NCI-H1105 treated with DMSO at 0.1 percent for 48 hours (cell line): ENCODE measurements at places on chromosomes 4 and X.

DNA sequence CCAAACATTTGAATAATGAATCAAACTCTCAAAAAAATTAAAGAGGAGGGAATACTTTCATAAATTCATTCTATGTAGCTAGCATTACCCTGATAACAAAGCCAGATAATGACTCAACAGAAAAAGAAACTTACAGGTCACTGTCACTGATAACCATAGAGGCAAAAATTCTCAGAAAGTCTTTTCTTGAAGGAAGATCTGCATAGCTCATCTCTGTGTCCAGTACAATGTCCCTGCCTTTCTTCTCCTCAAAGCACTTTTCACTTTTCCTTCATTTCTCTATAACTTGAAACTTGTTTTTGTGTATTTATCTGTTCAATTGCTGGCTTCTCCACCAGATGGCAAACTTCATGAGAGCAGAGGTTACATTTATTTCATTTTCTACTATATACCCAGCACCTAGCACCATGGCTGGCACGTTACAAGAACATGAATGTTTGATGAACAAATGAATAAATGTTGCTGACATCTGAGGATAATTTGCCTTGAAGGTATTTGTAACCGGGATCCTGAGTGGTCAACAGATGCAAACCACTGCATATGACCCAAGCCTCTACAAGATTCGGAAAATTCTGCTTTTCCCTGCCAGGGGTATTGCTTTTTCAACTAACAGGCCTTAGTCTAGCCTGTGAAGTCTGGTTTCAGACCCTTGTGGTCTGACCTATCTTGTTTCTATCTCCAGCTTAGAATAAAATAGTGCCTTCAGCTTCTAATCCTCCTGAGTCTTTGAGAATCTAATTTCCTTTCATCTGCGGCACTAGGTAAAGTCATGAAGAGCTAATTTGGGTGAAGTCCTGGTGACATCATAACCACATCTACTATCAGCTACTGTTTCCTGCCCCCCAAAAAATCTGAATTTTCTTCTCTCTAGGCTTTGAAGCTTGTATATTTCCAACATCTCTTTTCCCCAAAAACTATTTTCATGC, 52.5 kb upstream of the ANTXR2 start:
- DNase-seq, result peak; percentile 5

- no peak for DNase-seq
Measured at GRCh38 chr4:1172971-1173757, 781 bp upstream of the SPON2 start.

GRCh38 chr4:5100986-5101385, 49.7 kb downstream of the STK32B start:
- DNase-seq, result no peak

GRCh38 chr4:140012688-140013486, 141.1 kb downstream of the MAML3 start:
- DNase-seq, result peak; percentile 48

GRCh38 chr4:137861682-137862081, 329.4 kb upstream of the PCDH18 start:
- peak; percentile 11 for DNase-seq

GRCh38 chr4:8897251-8898167, 25.9 kb upstream of the HMX1 start:
- no peak for DNase-seq

- no peak for DNase-seq
Measured at GRCh38 chr4:173509036-173510001, 20.7 kb downstream of the HAND2 start.

GRCh38 chr4:54226404-54227255, 2.5 kb upstream of the PDGFRA start:
- no peak for DNase-seq

DNA sequence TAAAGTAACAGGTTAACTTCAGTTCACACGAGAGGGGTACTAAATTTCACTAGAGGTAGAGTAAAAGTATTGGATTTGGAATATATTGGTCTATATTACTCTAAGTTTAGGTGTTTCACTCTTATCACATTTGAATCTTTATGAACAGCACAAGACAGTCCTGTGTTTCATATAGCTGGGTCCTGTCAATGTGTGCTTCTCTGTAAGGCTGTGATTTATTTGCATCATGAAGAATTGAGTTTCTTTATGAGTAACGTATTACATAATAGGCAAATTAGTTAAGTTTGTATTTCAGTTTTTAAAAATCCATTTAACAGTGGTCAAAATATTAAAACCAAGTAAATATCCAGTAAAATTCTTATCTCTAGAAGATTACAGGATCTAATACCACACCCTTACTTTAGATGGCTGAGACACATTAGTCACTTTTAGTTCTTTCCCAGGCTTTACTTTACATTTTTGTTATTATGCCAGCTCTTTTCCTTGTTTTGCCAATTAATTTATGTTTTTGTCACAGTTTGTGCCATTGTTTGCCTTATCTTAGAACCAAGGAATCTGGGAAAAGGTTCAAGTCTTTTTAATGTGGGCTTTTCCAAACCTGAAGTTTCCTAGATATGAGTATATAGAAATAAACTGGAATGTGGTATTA, 32.1 kb downstream of the NUDT6 start:
- DNase-seq, result no peak

DNA sequence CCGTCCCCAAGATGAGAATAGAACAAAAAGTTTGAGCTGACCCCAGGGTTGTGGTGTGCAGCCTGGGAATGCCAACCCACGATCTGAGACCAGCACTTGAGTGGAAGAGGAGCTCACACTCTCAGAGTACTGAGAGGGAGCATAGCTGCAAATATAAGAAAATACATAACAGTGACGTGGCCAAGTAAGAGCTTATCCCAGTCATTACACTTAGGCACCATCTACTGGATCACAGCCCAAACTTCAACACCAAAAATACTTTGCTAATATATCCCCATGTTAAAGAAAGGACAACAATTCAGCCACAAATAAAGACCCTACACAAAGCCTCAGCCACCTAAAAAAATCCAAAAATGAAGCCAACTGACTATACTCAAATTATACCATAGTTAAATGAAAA, 33.3 kb upstream of the CXCL6 start:
- DNase-seq, result no peak

DNA sequence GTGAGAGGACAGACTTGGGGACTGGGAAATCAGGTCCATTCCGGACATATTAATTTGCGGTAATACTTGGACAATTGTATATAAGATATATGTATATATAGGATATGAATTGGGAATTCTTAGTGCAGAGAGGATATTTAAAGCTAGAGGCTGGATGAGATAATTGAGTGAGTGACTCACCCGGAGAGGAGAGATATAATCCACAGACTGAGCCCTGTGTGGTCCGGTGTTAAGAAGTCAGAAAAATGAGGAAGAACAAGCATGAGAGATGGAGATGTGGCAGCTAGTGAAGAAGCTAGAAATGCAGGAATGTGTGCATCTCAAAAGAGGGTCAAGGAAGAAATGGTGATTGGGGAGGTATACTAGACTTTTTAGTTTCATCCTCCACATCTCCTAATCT, 336.2 kb downstream of the SLC7A11 start:
- no peak for DNase-seq

- DNase-seq, result no peak
Measured at GRCh38 chr4:150072471-150072870, 5.8 kb upstream of the DCLK2 start.

DNA sequence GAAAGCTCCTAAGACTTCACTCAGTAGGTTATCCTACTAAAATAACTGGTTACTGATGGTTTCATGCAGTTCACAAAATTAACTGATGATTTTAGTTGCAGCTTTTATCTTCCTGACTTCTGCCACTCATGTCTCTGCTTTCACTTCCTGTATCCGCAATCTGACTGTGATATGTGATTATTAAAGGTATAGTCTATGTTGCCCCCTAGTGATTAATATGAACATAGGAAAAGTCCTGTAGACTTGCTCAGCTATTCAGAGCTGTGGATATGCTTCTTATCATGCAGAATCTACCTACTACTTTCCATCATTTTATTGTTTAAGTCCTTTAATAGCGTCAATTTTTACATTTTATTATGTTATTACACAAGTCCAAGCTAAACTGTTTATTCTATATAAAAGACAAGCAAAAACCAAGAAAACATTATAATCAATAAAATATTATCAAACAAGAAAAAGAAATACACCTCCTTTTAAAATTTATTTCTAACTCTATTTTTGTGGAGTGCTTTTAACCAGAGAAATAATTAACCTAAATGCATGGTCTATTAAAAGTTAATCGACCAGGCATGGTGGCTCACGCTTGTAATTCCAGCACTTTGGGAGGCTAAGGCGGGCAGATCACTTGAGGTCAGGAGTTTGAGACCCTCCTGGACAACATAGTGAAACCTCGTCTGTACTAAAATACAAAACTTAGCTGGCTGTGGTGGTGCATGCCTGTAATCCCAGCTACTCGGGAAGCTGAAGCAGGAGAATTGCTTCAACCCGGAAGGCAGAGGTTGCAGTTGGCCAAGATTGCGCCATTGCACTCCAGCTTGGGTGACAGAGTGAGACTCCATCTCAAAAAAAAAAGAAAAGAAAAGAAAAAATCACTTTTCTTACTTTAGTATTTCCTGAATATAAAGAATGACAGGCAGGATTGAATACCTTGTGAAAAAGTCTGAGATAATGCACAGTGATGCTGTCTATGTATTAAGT, 40.4 kb upstream of the TLR2 start:
- peak; percentile 56 for DNase-seq

GRCh38 chrX:80237072-80237471, 183.2 kb upstream of the TENT5D start:
- no peak for DNase-seq

GRCh38 chr4:77579406-77580076, 26.1 kb upstream of the CXCL13 start:
- peak; percentile 37 for DNase-seq

DNA sequence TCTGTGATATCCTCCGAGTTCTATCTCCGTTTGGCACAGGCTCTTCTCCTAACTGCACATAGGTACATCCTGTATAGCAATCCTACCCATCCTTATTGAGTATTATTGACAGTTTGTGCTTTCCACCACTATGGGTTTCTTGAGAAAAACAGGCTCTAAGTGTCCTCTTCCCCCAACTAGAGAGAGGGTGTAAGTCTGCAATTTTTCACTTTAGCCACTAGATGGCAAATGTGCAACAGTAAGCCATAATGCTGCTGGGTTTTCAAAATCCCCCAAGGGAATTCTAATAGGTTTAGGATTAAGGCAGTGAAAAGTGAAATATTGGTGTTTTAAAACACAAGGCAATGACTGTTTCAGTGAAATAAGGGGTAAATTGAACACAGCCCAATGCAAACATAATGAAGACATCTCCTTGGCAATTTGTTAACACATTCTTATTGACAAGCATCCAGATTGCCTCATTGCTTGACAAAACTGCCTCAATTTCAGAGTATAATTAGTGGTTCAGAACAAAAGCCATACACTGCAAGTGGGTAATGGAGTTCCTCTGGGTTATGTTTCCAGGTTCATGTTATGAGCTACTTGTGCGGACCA, 239.0 kb upstream of the HTR2C start:
- DNase-seq, result peak; percentile 59

DNA sequence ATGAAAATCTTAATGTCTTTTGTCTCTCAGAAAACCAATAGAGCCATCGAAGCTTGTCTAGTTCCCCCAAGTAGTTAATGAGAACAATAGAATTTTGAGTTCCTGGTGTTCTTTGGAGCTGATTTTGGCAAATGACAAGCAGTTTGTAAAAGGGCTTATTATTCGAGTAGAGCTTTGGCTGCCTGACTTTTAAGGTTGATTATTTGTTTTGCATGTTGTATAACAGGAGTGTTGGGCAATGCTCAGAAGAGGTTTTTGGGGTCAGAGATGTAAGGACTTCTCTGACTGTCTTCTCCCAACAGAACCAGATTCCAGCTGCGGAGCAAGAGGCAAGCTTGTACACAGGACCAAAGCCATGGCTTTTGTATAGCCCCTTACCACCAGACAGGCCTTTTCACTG, 30.0 kb downstream of the ZCCHC12 start:
- no peak for DNase-seq

DNA sequence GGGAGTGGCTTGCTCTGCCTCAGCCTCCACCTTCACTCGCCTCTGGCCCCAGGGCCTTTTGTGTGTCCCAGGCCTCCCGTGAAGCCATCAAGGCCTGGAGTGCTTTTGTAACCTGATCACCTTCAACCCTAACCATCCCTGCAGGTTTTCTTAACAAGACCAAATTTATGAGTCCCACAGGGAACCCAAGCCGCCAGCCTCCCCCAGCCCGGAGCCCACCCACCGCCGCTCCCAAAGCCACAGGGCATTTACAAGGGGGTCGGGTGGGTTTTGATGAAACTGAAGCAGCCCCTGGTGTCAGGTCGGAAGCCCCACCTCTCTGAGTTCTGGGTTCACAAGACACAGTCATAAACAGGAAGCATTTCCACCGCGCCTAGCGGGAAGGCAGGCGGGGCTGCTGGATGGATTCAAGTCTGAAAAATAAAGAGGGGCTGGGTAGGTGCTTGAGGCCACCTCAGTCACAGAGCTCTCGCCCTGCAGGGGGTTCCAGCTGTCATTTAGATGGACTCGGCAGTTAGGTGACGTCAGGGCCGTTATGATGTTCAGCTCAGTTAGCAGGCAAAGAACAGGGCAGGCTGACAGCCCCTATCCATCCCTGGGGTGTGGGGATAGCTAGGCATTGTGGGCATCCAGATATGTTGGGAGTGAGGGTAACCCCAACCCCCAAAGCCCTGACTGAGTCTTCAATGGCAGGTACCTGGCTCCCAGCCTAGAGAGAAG, 128.5 kb downstream of the BCOR start:
- DNase-seq, result peak; percentile 35

GRCh38 chrX:14837155-14837554, 35.7 kb downstream of the FANCB start:
- no peak for DNase-seq

- no peak for DNase-seq
Measured at GRCh38 chr4:184812199-184812542, 13.6 kb downstream of the ACSL1 start.

DNA sequence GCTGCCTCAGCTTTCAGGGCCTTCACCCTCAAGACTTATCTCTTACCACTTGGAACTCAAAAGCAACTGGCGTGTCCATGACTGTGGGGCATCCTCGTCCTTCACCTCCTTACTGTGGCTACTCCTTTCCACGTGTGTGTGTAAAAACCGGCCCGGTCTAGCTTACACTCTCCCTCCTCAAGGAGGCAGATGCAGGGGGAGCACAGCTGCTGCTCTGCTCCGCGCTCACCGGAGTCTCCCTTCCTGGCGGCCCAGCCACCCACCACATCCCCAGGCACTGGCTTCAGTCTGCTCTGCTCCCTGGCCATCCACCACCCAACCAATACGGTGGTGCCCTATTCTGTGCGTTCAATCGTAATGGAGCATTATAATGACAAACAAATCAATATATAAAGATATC, 8.3 kb downstream of the RNF212 start:
- DNase-seq, result no peak

- no peak for DNase-seq
Measured at GRCh38 chr4:65559270-65559669, 111.0 kb downstream of the EPHA5 start.

- DNase-seq, result no peak
Measured at GRCh38 chr4:38154681-38155588, 194.7 kb downstream of the PTTG2 start.

DNA sequence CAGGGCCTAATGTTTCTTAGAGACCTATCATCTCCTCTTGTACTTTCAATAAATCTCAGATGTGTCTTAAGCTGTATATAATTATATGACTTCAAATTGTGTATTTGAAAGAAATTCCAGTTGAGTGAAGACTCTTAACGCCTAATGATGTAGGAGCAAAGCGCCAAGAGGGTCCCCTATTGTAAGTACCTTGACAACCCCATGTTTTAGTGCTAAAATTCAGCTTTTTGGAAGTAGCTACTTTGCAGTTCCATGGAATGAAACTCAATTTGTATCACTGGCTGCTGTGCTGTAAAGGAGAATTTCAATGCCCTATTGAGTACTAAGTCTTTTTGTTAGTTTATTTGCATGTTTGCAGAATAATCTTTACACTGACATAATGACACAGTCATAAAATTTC, 1826.6 kb upstream of the AGA start:
- no peak for DNase-seq

GRCh38 chrX:71604141-71604540, 14.2 kb downstream of the CXCR3 start:
- no peak for DNase-seq
